ENCODE measurements at places on chromosomes 5 and 9.
A peak's percentile ranks its signal among the peaks of the same experiment; 100 is the strongest.

DNA sequence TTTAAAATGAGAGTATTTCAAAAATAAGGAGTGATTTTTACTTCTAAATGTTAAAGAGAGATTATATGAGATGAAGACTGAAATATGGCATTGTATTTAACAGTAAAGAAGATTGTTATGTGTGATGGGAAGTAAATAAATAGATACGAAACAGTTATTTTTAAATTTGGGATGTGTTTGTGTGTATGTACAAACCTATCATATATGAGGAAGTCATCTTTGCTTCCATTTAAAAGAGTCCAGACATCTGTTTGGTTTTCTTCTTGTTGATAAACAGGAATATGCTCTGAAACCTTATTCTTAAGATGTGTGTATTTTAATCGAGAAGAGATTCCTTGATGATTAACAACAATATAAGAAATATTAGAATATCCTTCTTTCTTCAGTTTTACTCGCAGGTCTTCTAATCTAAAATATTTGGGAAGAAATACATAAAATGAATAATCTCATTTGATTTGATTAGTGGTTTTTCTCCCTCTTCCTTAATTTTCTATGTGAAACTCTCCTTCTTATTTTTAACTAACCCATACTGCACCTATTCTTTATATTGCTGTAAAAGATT is 4.9 kb downstream of the SELENOP start:
- DNase-seq, result no peak

DNA sequence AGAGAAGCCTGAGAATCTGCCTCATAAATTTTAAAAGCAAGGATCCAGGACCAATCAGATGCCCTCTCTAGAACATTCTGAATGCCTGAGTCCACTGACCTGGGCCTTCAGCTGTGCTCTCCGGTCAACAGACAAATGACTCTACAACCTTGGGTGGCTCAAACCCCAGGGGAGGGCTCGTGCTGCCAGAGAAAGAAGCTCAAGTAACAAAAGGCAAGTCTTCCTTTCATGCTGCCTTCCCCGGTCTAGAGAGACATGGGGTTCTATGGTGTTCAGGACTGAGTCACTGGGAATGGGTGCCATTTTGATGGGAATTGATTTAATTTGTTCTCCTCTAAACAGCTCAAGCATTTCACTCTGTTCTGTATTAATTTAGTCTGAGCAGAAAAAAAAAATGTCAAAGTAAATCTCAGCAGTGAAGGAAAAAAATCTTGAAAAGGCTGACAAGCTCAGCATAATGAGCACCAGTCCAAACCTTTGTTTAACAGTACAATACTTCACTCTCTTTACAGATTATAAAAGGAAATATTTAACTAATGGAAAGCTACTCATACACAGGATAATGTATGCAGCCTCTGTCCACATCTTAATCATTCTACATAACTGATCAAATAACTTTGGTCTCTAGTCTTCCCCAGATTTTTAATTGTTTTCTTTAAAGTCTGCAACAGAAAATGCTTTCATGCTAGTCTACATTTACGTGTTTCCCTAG is 191.0 kb downstream of the GLIS3 start:
- DNase-seq, result no peak

GRCh38 chr5:91978221-91978882 is 595.2 kb upstream of the ARRDC3 start:
- DNase-seq, result no peak

GRCh38 chr5:118593003-118593328 is 395.4 kb downstream of the DTWD2 start:
- no peak for DNase-seq

- no peak for DNase-seq
Measured at GRCh38 chr9:69141851-69142250, 32.2 kb upstream of the TJP2 start.

- DNase-seq, result no peak
Measured at GRCh38 chr5:72202331-72202825, 95.1 kb downstream of the MAP1B start.

GRCh38 chr9:110152704-110153374 is 55.1 kb downstream of the C9orf152 start:
- DNase-seq, result peak; percentile 57

DNA sequence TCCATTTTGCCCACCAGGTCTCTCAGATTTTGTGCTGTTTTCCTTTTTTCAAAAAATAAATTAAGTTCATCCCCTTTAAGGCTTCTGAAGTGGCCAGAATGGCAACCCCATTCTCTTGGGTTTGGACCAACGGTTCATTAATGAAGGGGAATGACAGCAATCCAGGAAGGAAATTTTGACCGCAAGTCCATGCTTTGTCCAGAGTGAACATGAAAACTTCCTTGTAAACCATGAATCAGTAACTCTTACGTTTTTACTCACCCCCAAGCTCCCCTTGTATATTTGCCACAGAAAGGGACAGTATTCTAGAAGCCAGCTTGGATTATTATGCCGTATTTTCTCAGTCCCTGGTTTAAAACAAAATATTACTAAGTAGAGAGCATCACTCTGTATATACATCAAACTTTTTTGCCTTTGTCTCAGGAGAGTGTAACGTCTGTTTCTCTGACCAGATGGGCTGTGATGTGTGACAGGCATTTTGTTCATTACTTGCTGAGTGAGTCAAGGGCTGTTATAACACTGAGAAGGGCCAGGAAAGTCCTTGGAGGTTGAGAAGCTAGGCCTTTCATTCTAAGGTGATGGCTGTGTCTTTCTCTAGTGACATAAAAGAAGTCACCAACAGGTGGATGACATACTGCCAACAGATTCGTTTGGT is 148.2 kb downstream of the SMARCA2 start:
- DNase-seq, result no peak

- no peak for DNase-seq
Measured at GRCh38 chr9:104765138-104765537, 1.2 kb downstream of the NIPSNAP3B start.

- no peak for DNase-seq
Measured at GRCh38 chr5:62007457-62007856, 298.5 kb upstream of the KIF2A start.

DNA sequence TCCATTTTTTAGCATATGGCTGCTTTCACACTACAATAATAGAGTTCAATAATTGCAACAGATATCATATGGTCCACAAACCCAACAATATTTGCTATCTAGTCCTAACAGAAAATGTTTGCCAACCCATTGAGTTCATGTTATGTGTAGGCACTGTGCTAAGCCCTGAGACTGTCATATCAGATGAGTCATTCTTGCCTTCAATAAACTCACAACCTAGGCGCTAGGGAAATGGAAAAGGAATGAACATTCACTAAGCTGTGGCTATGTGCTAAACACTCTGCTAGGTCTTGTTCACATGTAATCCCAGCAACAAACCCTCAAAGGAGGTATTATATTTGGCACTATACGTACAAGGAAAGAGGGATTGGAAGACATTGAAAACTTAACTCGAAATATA is 8.4 kb upstream of the TIMD4 start:
- DNase-seq, result no peak

DNA sequence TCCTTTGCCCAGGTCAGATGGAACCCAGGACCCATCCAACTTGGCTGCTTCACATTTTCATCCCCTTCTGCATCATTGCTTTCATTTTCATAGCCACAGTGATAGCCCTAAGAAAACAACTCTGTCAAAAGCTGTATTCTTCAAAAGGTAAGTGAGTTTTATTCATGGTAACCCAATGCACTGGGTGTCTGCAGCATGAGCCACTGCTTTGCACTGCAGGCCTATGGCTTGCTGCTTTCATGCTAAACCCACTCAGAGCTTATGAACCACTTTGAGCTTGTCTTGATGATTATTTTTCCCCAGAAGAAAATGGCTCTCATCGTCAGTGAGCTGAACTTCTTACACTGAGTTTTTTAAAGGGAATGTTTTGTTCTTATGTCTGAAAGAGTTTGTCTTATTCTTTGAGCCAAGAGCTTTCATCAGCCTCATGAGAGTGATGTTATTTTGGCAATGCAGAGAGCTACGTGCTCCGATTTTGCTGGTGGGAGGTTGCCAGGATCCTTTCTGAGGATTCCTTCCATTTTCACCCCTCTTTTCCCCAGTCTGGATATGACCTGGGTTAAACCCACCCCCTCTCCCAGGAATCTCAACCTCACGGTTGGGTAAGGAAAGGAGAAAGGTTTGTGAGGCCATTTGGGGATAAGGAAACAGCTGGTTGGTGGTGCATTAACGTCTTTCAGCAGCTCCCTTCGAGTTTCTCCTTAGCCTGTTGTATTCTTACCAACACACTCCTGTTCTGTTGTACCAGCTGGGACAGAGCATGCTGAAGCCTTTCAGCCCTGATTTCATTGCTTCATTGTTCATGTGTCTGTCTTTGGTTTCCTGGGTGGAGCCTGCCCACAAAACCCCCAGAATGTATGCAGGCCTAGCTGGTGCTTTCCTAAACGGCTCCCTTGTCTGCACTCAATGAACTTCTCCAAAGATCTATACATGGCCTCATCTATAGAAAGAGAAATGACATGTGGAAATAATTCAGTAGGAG is 47.6 kb downstream of the PDCD1LG2 start:
- no peak for DNase-seq

- DNase-seq, result peak; percentile 92
Measured at GRCh38 chr9:16671591-16672137, 198.8 kb downstream of the BNC2 start.

DNA sequence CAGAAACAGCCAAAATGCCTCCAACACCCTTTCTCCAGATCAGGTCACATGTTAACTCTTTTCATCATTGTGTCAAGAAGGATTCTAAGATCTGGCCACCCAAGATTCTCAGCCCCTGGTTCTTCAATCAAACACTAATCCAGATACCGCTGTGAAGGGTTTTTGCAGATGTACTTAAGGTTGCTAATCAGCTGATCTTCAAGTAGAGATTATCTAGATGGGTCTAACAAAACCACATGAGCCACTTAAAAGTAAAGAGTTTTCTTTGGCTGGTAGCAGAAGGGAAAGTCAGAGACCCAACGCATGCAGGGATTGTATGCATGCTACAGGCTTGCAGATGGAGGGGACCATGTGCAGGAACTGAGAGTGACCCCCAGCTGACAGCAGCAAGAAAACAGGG is 267.9 kb downstream of the CDK5RAP2 start:
- DNase-seq, result no peak

- DNase-seq, result no peak
Measured at GRCh38 chr5:21173526-21173925, 1185.5 kb upstream of the CDH18 start.

- DNase-seq, result no peak
Measured at GRCh38 chr5:27377626-27378025, 339.2 kb upstream of the CDH9 start.

GRCh38 chr5:143168171-143168741 is 235.2 kb downstream of the NR3C1 start:
- no peak for DNase-seq

- no peak for DNase-seq
Measured at GRCh38 chr5:146240951-146241350, 37.5 kb downstream of the RBM27 start.

- no peak for DNase-seq
Measured at GRCh38 chr5:154850255-154851062, at the start of gene FAXDC2. Gene FAXDC2, minus strand, starts transcription at chr5:154850603. Its CDS starts 12,425 bp downstream, at chr5:154838178.

DNA sequence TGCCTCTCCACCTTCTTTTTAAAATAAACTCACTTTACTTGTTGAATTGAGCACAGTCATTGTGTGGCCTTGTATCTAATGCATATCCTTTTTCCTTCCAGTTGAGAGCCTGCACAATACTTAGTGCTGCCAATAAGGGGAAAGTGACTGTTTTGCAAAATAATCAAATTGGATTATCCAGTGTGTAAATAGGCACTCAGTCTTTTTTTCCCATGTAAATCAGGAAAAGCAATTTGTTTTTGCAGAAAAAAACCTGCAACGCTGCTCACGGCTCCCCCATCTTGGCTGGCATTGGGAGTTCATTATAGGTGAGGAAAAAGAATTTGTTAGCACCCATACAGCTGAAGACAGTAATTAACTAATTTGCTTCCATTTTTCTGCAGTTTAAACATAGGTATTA is 299.9 kb downstream of the CSNK1G3 start:
- DNase-seq, result no peak

DNA sequence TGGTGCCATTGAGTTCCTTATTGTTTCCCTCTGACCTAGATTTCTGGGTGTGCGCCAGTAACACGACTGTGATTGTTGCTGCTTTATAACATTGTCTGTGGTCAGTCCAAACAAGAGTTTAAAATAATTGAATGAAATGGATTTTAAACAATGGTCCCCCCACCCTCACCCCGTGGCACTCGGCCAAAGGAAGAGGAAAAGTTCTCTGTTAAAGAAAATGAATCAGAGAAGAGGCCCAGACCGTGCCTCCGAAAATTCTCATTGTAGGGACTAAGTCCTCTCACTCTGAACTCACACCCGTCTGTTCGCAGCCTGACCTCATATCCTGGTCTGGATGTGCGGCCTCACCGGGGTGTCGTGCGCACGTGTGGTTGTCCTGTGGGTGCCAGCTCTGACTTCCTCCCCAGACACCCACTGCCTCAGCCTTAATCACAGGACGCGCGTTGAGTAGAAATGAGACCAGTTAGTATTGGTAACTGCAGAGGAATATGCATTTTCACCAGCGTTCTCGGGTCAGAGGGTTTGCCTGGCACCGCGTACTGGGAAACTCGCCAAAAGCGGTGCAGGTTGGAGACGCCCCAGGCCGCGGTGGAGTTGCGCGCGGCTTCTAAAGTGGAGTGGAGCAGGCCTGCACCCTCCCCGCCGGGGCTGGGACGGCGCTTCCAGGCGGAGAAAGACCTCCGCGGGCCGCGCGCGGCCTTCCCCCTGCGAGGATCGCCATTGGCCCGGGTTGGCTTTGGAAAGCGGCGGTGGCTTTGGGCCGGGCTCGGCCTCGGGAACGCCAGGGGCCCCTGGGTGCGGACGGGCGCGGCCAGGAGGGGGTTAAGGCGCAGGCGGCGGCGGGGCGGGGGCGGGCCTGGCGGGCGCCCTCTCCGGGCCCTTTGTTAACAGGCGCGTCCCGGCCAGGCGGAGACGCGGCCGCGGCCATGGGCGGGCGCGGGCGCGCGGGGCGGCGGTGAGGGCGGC is at the start of gene ABL1:
TSS of gene ABL1 (plus strand) at position 884 of the 966 bp plus-strand sequence. CDS start 193 bp downstream, outside the sequence.
- peak; percentile 61 for DNase-seq
